ENCODE measurements at places on chromosomes 7 and 10.

DNA sequence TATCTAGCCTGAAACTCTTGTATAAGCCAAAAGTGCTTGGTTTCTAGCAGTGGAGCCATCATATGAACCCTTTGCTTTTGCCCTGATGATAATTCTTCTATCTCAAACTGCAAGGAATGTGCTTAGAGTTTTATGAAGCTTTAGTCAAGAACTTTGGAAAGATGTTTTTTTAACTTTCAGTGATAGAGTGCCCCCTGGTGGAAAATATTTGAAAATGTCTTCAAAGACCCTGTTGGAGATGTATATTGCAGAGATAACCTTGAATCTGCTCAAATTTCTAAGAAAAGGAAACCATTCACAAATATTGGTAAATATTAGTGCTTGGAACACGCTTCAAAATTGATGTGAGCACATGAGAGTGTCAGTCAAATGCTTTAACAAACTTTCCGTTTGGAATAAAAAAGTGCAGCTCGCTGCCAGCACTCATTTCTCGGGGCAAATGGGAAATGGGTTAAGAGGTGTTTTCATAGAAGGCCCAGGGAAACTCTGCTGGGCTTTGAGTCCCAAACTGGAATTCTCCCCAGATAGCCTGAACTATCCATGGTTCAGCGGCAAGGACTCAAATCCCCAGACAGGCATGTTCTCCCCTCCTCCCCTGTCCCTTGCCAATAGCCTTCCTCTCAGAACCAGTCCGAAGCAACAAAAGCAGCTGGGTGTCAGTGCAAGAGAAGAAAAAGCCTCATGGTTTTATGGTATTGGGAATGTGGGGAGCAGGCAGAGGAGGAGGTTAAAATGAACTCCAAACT, 129.3 kb downstream of the MYOF start:
- peak; percentile 46 for DNase-seq

DNA sequence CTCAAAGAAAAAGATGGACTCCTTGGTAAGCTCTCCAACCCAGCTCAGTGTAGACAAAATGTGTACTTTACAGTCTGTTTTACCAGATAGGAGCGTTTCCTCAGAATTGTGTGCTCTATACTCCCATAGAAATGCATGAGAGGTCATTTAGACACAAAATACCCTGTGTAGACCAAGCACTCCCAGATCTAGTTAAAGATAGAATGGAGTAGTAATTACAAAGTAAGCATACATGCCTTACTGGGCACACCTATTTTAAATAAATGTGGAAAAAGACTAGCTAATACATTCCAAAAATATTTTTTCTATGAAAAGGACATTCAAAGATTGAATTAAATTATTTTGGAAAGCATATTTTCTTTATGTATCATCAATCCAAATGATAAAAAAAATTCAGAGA, 271.9 kb upstream of the DGKB start:
- DNase-seq: no peak

GRCh38 chr7:41472427-41473125, 230.3 kb downstream of the INHBA start:
- no peak for DNase-seq

DNA sequence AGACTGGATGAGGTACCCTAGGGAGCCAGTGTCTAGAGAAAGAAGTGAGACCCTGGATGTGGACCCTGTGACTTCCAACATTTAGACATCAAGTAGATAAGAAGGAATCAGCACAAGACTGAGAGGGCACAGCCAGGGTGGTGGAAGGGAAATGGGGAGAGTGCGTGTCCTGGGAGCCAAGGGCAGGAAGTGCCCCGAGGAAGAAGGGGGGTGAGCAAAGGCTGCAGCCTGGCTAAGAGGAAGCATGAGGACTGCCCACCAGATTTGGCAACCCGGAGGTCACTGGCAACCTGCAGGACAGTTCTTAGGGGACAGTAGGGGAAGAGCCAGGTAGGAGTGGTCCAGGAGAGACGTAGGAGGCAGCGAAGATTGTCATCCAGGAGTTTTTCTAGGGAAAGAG, 14.8 kb downstream of the COL13A1 start:
- no peak for DNase-seq

GRCh38 chr10:130338636-130339024, 202.4 kb downstream of the GLRX3 start:
- no peak for DNase-seq

GRCh38 chr10:86798025-86798424, 41.6 kb downstream of the BMPR1A start:
- DNase-seq: no peak

GRCh38 chr10:670038-670437, 19.4 kb downstream of the DIP2C start:
- DNase-seq: no peak

GRCh38 chr7:80725181-80725611, 86.8 kb downstream of the CD36 start:
- no peak for DNase-seq

- DNase-seq: no peak
Observed at GRCh38 chr7:14739841-14740185, 162.7 kb downstream of the DGKB start.

DNA sequence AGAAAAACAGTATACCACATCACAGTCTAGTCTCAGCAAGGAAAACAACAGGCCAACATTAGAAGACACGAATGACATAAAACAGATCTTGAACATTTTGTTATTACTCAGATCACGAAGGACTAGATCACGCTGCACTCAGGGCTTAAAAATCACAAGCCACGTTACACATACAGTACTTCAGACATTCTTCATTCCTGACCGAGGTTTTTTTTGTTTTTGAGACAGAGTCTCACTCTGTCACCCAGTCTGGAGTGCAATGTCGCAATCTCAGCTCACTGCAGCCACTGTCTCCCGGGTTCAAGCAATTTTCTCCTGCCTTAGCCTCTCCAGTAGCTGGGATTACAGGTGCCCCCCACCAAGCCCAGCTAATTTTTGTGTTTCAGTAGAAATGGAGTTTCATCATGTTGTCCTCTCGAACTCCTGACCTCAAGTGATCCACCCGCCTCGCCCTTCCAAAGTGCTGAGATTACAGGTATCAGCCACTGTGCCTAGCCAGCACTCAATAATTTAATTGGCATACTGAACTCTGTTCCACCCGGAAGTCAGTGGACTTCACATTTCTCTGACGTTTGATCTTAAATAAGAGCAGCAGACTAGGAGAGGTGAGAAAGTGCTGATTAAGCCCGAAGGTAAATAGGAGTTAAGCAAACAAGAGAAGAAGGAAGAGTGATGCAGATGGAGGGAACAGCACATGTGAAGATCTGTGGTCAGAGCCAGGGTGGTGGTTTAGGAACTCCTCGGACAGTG, 3.5 kb downstream of the AIMP2 start:
- DNase-seq: no peak

DNA sequence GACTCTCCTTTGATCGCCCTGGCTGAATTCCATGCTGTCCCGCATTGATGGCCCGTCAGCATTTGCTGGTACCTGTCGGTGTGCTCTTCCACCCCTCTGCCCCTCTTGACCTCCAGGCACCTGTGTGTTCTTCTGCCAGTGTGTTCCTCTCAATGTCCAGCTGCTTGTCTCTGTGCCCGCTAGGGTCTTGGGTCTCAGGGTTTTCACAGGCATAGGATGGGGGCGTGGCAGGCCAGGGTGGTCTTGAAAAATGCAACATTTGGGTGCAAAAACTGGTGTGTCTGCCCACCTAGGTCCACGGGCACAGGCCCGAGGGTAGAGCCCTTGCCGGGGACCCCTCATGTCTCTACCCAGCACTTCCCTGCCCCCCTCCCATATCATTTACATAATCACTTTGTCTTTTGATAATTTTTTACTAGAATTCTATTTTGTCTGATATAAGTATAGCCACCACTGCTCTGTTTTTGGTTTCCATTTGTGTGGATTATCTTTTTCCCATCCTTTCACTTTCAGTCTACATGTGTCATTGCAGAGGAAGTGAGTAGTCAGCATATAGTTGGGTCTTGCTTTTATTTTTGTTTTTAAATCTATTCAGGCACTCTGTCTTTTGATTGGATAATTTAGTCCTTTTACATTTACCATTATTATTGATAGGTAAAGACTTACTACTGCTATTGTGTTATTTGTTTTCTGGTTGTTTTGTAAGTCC, 46.6 kb upstream of the ADRA2A start:
- DNase-seq: no peak

GRCh38 chr10:77428691-77429395, 208.8 kb downstream of the KCNMA1 start:
- DNase-seq: peak; percentile 45

DNA sequence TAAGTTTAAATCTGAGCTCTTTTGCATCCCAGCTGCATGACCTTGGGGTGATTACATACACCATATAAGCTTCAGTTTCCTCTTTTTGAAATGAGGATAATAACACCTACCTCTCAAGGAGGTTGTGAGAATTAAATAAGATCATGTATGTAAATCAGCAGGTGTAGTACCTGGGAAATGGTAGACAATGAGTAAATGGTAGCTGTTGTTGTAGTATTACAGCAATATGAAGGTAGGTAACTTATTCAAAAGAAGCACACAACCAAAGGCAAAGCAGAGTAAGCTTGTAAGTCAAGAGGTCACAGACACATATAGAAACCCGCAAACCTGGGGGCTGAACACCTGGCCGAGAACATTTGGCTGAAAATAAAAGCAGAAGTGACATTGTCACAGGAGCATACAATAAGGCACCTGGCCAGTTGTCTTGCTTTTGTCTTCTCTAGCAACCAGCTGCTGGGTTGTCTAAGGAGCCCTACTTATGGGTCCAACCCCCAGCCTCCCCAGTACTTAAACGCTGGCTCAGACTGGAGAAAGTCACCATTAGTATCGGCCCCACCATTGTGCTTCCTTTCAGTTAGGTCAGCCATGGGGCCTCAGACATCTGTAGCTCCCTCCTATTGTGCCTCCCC, 203.6 kb upstream of the MKLN1 start:
- no peak for DNase-seq

GRCh38 chr7:131438969-131439368, 111.3 kb downstream of the MKLN1 start:
- no peak for DNase-seq

DNA sequence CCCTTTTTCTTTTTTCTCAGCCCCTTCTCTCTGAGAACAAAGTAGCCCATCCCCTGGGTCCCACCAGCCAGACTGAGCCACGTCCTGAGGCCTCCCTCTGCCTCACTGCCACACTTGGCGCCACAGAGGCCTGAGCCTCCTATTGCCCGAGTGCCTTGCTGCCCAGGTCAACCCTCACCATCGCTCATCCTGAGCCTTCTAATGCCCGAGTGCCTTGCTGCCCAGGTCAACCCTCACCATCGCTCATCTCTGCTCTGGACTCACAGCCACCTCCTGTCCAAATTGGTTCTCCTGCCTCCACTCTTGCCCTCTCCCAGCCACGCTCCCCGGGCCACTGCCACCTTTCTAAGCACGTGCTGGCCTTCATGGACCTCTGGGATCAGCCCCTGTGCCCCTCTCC, 53.2 kb upstream of the SMNDC1 start:
- no peak for DNase-seq

GRCh38 chr10:73152009-73152408, 15.8 kb downstream of the ECD start:
- DNase-seq: no peak

DNA sequence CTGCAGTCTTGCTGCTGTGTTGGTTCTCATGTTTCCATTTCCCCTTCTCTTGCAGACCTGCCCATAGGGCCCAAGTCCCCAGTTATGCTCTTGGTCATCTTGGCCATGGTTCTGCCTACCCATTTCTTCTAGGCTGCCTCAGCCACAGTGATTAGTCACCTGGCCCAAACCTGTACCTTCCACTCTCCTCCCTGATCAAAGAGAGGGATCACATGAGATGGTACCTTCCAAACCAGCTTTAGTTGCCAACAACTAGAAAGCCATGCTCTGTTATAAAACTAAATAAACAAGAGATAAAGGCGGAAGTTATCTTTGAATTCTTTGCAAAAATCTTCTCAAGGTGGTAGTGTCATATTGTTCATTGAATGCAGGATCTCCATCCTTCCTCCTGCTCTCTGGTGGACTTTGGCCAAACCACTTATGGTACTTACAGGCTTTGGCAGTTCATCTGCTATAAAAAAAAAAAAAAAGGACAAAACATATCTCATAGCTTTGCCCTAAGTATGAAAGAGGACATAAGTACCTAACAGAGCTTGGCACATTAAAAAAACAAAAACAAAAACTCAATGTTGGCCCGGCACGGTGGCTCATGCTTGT, 25.8 kb downstream of the TACC2 start:
- no peak for DNase-seq

GRCh38 chr10:13944823-13945222, 358.1 kb downstream of the PRPF18 start:
- no peak for DNase-seq

GRCh38 chr7:78398576-78398975, 600.0 kb downstream of the PHTF2 start:
- DNase-seq: no peak

GRCh38 chr7:129405527-129405926, 28.7 kb upstream of the STRIP2 start:
- no peak for DNase-seq

DNA sequence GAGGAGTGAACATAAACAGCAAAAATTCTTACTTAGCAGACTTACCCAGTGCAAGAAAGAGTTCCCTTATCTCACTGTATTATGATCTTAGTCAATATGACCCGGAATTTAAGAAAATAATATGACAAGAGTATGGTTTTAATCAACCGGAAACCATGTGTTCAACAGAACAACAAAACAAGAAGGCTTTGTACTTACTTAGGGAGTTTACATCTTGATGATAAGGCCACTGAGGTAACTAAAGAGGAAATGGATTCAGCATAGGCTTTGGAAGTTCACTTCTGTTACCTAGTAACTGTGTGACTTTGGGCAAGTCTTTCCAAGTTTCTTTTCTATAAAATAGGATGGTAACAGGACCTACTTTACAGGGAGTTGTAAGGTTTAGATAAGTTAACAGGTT, 7.4 kb upstream of the FAS start:
- no peak for DNase-seq

DNA sequence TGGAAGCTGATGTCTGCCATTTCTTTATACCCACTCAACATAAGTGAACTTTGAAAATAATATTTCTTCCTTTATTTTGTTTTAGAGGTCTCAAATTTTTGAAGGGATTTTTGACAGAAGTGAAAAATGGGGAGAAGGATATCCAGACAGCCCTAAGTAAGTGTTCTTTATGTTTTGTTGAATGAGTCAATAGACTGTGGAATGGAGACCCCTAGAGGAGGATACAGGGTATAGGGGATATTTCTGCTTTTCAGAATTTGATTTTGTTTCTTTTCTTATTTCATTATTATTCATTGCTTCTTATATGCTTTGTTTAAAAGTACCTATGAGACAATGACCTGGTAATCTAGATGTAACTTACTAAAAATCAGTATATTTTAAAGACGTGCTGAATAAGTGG, 34.4 kb downstream of the PLEKHA8 start:
- peak; percentile 57 for DNase-seq

- no peak for DNase-seq
Observed at GRCh38 chr7:158820656-158821055, 8.7 kb downstream of the ESYT2 start.

- DNase-seq: peak; percentile 30
Observed at GRCh38 chr7:97130417-97131139, 13.1 kb downstream of the SDHAF3 start.

- no peak for DNase-seq
Observed at GRCh38 chr7:74291535-74291934, 2.3 kb downstream of the CLIP2 start.

GRCh38 chr10:81179805-81180452, 642.2 kb downstream of the SH2D4B start:
- peak; percentile 53 for DNase-seq

GRCh38 chr7:109699661-109700060, 1130.0 kb downstream of the DNAJB9 start:
- DNase-seq: no peak
